SHP77 (cell line): ENCODE measurements at places on chromosomes 11 and 22.

- DNase-seq, result no peak
Observed at GRCh38 chr11:114161486-114162250, 102.2 kb downstream of the ZBTB16 start.

GRCh38 chr22:17121233-17122195 lies at the start of gene TMEM121B:
Gene TMEM121B (minus strand): TSS chr22:17121360. CDS start chr22:17121127, 233 bp downstream.
- peak; percentile 94 for DNase-seq

GRCh38 chr11:77115181-77115611 lies 12.6 kb downstream of the OMP start:
- DNase-seq, result no peak

GRCh38 chr11:86625544-86625943 lies 46.9 kb downstream of the ME3 start:
- no peak for DNase-seq

GRCh38 chr11:3073029-3073435 lies 15.8 kb upstream of the CARS1 start:
- no peak for DNase-seq

- no peak for DNase-seq
Observed at GRCh38 chr11:19646308-19646707, 66.3 kb upstream of the NAV2 start.

DNA sequence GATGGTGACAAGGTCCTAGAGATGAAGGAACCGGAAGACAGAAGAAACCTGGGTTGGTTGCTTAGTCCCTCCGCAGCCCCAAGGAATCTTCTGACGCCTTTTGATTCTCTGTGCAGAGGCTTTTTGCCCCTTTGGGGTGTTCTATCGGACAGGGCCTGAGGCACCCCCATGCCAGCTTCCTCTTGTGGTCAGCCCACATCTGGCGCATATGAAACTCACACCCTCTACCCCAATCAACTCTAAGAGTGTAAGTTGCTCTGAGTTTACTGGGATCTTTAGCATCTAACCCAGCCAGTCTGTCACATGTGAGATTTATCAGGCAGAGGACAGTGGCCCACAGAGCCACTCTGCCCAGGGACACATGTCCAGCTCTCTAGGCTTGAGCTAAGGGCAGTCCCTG lies 17.4 kb downstream of the RASD2 start:
- no peak for DNase-seq

DNA sequence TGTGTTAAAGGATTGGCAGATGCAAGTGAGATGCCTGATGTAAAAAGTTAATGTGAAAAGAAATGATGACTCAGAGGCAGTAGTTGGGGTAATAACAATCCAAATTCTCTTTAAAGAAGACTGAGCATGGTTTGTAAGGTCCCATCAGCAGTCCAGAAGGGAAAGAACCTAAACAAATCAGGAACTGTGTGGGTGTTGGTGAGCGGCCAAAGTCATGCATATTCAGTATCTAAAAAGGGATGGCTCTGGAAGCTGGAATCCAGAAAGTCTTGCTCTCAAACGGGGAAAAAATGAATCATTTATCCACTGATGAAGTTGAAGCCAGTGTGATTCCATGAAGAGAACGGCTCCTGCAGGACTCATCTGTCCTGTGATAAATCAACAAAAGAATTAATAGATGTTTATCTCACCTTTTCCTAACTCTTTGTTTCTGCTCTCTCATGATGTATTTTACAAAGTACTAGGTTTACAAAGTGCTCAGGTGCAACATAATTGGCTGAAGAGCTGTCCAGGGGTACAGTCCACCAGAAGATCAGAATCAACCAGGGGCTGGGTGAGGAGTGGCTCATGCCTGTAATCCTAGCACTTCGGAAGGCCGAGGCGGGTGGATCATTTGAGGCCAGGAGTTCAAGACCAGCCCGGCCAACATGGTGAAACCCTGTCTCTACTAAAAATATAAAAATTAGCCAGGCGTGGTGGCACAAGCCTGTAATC lies 20.5 kb upstream of the SORL1-AS1 start:
- DNase-seq, result no peak

- DNase-seq, result no peak
Observed at GRCh38 chr11:8025816-8026215, 38.7 kb downstream of the EIF3F start.

DNA sequence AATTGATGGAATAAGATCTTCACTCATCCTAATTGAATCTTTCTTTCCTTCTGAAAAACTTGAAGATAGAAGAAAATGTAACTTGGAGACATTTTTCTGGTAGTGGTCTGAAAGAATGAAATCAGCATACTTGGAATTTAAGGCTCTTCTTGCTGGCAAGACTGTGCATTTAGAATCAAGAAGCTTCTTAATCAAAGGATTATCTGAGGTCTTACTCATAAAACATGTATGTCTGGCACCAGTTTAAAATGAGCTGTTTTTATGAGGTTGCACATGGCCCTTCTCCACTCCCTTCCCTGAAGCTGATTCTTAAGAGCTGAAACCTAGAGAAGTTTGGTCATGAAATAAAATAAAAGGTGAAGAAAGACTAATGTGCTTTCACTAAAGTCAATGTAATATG lies 77.3 kb downstream of the ARHGEF12 start:
- DNase-seq, result no peak

- peak; percentile 59 for DNase-seq
Observed at GRCh38 chr11:72585762-72586311, 88.4 kb downstream of the PDE2A start.

- no peak for DNase-seq
Observed at GRCh38 chr22:24033731-24034130, 22.6 kb downstream of the CABIN1 start.

- no peak for DNase-seq
Observed at GRCh38 chr22:39643311-39644083, 72.9 kb downstream of the CACNA1I start.

DNA sequence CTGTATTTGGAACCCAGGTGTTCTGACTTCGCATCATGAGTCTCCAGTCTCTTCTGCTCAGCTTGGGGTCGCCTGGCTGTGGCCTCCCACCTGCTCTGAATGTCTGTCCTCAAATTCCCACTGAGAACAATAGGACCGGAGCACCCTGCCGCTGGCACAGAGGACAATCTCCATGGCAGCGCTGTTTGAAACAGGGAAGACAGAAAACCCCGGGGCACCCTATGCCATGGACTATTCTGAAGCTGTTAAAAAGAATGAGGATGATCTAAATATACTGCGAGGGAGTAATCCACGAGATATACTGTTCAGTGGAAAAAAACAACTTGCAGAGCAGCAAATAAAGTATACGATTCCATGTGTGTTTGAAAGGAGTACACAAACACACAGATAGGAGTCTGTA lies 415.6 kb upstream of the NARS2 start:
- no peak for DNase-seq

GRCh38 chr11:117878314-117878938 lies 2.0 kb upstream of the FXYD6 start:
- no peak for DNase-seq

GRCh38 chr11:102685754-102686153 lies 19.8 kb downstream of the MMP27 start:
- no peak for DNase-seq
